ENCODE measurements at places on chromosomes 16 and 17.

- no peak for DNase-seq
Observed at GRCh38 chr17:62805234-62805633, 2.9 kb downstream of the MARCHF10 start.

- no peak for DNase-seq
Observed at GRCh38 chr16:72952811-72953271, 95.1 kb downstream of the ZFHX3 start.

DNA sequence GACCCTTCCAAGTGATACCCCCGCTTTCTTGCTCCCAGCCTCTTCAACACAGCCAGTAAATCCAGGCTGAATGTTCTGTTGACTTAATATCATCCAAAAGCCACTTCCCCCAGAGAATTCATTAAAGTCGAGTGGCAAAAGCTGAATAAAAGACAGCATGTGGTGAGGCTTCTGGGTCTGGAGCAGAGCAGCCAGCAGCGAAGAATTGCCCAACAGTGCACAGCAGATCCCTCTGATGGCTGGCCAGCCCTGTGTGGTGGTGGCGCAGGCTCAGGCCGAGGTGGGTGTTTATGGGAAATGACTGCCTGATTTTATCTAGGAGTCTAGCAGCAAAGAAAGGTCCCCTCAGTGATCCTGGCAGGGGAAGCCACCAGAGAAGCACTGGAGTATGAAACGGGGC, 30.3 kb upstream of the RCVRN start:
- no peak for DNase-seq

- DNase-seq: no peak
Observed at GRCh38 chr17:81402530-81402941, 7.3 kb downstream of the BAHCC1 start.

- DNase-seq: no peak
Observed at GRCh38 chr16:70682239-70683145, 3.4 kb downstream of the MTSS2 start.
